ENCODE measurements at places on chromosomes 1 and 21. TPM values are rescaled to one million over a fixed set of nuclear protein-coding genes. Genes with fewer than 3 reads are reported as not detected.
A peak's percentile ranks its signal among the peaks of the same experiment; 100 is the strongest.

The HSPB7 gene
- total RNA-seq: 94.0 TPM

The SYNC gene
- 152 TPM for total RNA-seq

The CELA3A gene
- total RNA-seq: 2.6 TPM

The SPRR1A gene
- not detected for total RNA-seq

The LORICRIN gene
- total RNA-seq: not detected

DNA sequence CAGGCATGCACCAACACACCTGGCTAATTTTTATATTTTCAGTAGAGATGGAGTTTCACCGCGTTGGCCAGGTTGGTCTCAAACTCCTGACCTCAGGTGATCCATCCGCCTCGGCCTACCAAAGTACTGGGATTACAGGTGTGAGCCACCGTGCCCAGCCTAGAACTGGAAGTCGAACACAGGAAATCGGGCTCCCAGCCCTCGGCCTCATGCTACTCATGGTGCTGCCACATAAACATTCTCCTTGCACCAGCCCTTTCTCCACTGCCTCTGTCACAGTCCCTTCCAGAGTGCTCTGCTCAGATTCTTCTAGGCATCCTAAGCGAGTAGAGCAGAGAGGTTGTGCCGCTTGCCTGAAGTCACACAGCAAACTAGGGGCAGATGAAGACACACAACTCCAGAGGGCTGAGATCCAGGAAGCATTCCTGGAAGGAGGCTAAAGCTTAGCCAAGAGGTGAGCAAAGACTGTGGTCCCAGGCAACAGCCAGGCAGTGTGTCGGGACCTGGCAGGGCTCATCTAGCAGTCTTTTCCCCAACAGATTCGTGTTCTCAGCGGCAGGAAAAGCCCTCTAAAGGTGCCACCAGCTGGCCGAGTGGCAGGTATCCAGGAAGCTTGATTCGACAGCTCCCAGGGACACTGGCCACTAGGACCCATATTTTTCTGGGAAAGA is 29.6 kb upstream of the NPPB start:
- no peak for DNase-seq

DNA sequence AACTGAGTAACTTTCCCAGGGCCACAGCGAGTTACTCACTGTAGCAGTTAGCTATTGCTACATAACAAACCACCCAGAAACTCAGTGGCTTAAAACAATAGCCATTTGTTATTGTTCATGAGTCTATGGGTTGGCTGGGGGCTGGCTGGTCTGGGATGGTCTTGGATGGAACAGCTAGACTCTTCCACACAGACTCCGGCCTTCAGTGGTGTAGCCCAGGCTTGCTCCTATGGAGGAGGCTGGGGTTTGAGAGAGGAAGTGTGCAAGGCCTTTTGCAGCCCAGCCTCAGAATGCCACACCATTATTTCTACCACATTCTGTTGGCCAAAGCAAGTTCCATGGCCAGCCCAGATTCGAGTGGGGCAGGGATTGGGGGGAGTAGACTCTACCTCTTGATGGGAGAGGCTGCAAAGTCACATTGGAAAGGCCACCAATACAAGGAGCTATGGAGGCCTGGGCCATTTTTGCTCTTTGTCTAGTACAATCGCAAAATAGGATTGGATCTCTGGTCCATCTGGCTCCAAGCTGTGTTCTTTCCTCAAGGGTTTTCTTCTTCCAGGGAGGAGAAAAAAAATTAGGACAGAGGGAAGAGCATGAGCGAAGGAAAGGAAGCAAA is 37.5 kb upstream of the TTC22 start:
- DNase-seq: no peak

- DNase-seq: no peak
Observed at GRCh38 chr1:177596485-177596884, 373.4 kb downstream of the SEC16B start.

DNA sequence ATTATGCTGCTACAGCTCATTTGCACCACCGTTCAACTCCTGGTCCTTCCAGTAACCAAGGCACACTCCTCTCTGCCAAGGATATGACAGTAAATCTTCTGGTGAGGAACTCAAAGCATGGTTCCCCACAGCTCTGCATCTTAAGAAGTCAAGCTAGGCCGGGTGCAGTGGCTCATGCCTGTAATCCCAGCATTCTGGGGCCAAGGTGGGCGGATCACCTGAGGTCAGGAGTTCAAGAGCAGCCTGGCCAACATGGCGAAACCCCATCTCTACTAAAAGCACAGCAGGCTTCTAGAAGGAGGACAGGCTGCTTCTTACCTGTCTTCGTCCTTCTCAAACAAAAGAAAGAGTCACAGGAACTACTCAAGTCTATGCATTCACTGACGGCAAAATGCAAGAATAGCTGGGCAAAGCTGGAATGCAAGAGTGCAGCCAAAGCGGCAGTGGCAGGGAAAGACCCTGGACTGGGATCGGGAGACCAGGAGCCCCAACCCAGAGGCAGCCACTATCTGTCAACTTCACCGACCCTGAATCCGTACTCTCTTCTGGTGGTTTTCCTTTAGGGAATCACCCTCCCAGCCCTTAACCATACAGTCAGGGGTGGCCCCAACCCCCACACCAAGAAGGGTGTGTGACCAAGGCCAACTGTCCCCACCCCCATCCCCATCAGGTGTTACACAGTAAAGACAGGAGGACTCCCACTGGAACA is 75.5 kb downstream of the NPHP4 start:
- no peak for DNase-seq

GRCh38 chr1:215018555-215018954 is 64.0 kb upstream of the KCNK2 start:
- no peak for DNase-seq

- no peak for DNase-seq
Observed at GRCh38 chr21:32036756-32037155, 163.9 kb downstream of the HUNK start.

DNA sequence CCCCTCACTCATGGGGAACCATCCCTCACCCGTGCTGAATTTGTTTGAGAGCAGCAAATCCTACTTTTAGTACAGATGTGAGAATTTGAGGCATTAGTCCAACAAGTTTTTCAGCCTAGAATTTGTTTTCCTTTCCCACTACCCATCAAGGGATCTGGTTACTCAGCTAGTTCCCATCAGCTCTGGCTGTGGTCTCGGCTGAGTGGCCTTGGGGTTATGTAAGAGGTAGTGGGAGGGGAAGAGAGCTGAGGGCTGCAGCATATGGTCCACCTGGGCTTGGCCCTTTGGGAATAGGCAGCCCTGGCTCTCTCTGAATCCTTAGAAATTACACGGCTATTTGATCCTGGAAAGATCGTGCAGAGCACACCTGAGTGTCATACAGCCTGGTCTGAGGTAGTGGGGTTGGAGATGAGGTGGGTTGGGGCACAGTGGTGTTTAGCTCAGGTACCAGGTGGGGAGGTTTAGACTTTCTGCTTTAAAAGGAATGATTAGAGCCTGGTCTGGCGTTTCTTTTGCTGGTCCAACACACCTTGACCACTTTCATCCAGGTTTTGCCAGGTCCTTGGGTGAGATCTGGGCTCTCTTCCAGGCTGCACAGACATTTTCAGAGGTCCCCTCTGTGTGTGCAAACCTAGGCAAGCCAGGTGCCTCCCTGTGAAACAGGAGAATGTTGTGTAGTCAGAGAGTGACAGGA is 4.2 kb downstream of the GSTM4 start:
- no peak for DNase-seq

DNA sequence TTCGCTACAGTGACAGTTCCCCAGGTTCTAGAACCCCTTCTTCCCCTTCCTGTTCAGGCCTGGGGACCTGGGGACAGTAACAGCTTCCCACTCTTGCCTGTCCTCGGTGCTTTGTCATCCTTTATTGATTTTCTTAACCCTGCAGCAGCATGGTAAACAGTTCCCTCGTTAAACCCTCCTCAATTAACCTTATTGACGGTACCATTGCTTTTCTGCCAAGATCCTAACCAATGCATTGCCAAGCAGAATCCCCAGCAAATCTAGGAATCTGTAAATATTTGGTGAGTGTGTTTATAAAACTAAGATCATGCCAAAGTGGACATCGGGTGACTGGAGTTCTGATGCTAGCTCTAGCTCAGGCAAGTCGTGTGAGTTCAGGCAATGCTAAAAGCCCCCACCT is 99.6 kb upstream of the KAZN start:
- DNase-seq: no peak

DNA sequence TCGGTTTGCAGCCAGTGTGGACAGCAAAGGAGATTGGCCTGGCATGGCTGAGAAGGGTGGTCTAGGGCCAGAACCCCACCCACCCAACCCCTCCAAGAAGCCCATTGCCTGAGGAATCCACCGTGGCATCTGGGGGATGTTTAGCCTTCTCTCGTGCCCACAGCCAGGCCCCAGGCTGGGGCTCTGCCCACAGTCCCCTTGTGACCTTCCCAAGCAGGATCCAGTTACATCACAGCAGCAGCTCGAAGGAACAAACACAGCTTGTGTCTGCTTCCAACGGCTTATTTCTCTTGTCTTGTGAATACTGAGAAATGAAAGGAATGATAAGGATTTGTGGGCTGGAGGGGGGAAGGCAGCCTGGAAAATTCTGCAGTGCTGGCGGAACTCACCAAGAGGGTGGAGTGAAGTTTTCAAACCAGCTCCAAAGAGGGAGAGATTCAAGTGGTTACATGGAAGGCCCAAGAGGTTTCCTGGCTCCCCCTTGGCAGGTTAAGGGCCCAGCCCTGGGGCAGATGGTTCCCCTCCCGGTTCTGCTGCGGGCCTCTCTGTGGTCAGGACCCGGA is 61.6 kb downstream of the DHRS3 start:
- DNase-seq: peak; percentile 95

DNA sequence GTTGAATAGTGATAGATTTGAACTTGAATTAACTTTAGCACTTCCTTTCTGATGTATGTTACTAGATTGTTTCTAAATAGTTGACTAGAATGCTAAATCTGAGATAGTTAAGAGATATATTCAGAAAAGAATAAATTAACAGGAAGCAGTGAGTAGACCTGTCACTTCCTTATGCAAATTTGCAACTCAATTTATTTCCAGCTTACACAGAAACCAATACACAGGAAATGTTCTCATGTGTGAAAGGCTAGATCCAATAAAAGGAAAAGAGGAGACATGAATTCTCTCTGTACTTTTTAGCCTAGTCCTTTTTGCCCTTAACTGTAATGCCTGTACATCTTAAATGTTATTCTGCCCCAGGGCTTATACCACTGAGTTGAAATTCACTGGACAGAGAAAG is 522.3 kb downstream of the COL11A1 start:
- no peak for DNase-seq

DNA sequence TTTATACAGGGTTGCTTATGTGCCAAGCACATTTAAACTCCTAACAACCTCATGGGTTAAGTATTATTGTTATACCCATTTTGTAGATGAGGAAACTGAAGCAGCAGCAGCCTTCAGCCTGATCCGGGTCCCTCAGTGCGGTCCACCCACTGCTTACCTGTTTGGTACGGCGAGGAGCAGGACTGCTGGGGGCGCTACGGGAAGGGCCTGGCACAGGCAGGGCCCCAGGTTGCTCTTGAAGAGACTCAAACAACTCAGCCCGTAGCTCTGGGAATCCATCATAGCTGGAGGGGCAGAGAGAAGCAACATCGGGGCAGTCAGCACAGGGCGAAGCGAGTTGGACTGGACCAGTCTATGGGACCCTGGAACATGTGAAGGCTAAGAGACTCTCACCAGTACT is 9.2 kb downstream of the DENND4B start:
- no peak for DNase-seq

- DNase-seq: peak; percentile 46
Observed at GRCh38 chr1:7808253-7808844, 24.3 kb downstream of the PER3 start.

DNA sequence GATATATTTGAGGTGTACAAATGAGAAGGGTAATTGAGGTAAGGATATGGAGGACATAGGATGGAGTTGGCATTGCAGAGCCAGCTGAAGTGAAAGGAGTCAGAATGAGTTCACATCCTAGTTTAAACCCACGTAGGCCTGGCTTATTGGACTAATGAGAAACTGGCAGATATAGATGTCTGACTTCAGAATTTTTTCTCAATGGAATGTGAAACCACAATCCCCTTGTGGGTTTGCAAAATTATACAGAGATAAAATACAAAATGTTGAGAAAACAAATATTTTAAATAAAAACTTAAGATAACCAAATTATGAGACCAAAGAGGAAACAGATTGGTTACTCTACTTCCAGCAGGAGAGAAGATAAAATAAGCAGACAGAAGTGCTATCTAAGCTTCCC is 277.4 kb upstream of the LRRC7 start:
- no peak for DNase-seq

DNA sequence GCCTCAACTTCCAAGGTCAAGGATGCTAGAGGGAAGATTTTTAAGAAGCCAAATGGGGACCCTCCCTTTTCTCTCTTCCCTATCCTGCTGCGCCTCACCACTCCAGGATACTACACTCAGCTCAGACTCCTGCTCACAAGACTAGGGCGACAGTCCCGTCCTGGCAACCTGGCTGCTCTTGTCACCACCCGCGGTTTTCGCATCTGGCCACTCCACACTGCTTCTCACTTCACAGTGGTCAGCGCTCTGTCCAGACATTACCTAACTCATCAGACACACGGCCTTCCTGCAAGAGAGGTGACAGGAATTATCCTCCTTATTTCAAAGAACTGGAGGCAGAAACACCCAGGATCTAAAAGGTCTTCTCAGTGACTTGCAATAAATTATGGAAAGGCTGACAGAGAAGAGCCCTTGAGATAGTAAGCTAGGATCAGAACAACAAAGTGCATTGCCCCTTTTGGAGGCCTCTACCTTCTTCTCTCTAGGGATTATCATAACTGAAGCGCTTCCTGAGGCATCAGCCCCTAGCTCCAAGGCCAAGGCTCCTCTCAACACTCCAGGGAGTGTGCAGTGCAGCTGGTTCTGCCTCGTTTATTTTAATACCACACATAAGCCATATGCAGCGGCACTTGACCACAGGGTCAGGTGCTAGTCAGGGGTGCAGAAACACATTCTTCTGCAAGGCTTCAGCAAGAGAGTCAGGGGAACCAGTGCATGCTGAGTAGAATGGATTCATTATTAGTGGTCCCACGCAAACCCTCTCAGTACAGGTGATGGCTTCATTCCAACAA is 41.9 kb downstream of the ASTN1 start:
- DNase-seq: peak; percentile 63

DNA sequence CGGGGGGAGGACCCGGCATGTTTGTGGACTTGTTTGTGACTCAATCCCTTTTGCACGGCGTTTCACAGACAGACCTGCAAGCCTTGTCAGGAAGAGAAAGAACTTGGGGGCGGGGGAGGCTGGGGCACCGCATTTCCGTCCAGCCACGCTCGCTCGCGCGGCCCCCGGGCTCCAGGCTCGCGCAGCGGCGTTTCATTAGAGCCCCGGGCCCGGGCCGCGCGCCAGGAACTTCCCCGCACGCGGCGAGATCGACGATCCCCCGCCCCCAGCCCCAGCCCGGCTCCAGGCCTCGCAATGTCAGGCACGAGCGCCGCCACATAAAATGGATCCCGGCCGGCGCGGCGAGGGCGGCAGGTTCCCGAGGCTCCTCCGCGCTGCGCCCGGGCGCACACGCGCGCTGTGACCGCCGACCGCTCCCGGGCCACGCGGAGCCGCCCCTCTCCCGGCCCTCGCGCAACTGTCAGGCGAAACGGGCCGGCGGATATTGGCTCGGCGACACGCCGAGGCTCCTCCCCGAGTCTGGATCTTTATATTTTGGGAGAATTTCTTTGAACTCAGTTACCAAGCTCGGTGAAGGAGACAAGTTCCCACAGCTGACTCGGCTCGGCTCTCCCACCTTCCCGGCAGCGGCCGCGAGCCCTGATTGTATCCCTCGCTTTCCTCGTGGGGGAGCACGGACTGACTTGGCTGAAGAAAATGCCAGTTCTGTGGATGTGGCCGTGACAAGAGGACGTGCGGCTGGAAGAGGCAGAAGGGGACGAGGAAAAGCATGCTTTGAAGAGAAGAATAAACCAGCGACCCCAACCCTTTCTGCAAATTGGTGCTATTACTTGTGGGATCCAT is at the start of gene KIF26B:
KIF26B (plus strand) TSS at position 557 of the 843 bp plus-strand sequence. CDS start 440 bp downstream, outside the sequence.
- DNase-seq: peak; percentile 47
